PC-9 (cell line): ENCODE measurements at places on chromosomes 2 and 18. TPM values are rescaled to one million over a fixed set of nuclear protein-coding genes. Genes with fewer than 3 reads are reported as not detected.

- H3K4me3 ChIP-seq, result no peak overlapping the region
- no peaks in the 10 kb centered on the region for H3K4me1 ChIP-seq
- DNase-seq, result no peak
- peaks cover 27% of the 10 kb centered on the region; the same call in 1 of the 2 replicates for H3K27me3 ChIP-seq
- no peaks in the 10 kb centered on the region for H3K36me3 ChIP-seq
These were observed 219.5 kb upstream of the SKOR2 start for GRCh38 chr18:47470941-47471340.

DNA sequence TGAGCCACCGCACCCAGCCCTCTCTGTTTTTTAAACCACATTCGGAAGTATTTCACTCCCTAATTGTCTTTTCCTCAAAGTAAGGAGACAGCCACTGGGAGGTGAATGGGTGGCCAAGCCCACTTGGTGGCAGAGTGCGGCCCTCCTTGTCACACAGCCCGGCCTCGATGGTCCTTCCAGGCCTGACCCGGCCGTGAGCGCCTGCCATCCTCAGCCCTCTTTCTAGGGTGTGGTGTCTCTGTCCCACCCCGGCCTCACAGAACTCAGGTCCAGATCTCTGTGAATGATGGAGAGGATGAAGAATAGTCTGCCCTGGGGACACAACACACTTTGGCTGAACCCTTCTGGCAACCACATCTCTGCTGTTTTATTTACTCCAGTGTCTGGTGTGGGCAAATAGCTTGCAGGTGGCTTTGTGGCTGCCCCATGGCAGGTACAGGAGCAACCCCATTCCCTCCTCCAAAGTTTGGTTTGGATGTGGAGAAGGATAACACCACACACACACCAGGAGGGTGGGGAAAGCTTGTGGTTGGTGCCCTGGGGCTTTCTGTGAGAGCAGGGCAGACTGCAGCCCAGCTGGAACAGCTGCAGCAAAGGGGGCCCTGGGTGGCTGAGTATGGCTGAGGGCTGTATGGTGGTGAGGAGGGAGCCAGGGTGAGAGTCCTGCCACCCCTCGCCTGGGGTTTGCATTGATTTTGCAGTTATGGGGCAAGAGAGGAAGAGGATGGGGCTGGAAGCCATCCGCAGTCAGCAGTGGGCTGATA, 88.6 kb downstream of the FAM168B start:
- H3K36me3 ChIP-seq, result no peaks in the 10 kb centered on the region
- no peaks in the 10 kb centered on the region for H3K4me1 ChIP-seq
- no peak for DNase-seq

GRCh38 chr2:224691563-224691962, 24.6 kb downstream of the CCDC195 start:
- no peak overlapping the region for H3K27ac ChIP-seq
- H3K27me3 ChIP-seq, result no peaks in the 10 kb centered on the region
- no peaks in the 10 kb centered on the region for H3K36me3 ChIP-seq
- H3K4me1 ChIP-seq, result no peaks in the 10 kb centered on the region
- no peak for DNase-seq

DNA sequence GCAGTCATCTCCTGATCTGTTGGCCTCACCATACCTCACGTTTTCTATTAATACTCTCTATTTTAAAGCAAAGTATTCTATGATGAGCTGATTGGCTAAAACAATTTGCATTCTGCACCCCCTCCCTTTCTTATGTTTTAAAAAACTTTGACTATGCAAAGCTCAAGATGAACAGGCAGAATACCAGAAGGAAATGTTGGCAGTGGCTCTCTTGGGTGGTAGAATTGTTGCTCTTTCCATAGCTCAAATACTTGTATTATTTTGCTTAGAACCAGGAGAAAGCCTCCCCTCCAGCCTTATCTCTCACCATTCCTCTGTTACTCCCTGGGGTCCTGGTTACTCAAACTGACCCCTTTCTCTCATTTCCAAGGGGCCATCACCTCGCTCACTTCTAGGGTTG, 14.4 kb downstream of the GPR45 start:
- no peak overlapping the region for H3K4me3 ChIP-seq
- H3K4me1 ChIP-seq, result no peaks in the 10 kb centered on the region
- no peak overlapping the region for H3K27ac ChIP-seq

DNA sequence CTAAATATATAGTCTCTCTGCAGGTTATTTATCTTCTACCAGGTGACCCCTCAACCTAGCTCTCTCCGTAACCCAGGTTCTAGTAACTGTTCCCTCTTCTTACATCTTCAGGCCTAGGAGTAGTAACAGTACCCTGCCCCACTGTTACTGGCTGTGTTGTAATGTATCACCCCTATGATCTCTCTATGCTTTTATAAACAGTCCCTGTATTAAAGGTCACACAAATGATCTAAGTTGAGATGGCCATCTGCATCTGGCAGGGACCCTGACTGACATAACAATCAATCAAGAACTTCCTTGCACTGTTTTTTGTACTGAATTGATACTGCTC, 219.7 kb upstream of the STK17B start:
- DNase-seq, result no peak
- no peaks in the 10 kb centered on the region for H3K4me1 ChIP-seq
- H3K27me3 ChIP-seq, result no peaks in the 10 kb centered on the region
- H3K36me3 ChIP-seq, result no peaks in the 10 kb centered on the region

DNA sequence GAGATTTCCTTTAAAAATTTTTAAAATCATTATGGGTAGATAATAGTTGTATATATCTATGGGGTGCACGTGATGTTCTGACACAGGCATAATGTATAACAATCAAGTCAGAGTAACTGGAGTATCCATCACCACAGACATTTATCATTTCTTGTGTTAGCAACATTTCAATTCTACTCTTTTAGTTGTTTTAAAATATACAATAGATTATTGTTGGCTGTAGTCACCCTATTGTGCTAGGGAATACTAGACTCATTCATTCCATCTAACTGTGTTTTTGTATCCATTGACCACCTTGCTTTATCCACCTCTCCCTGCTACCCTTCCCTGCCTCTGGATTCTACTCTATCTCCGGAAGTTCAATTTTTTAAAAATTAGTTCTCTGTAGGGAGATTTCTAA, 31.0 kb downstream of the DYSF start:
- no peaks in the 10 kb centered on the region for H3K27me3 ChIP-seq
- H3K4me1 ChIP-seq, result no peaks in the 10 kb centered on the region
- DNase-seq, result peak; percentile 29

DNA sequence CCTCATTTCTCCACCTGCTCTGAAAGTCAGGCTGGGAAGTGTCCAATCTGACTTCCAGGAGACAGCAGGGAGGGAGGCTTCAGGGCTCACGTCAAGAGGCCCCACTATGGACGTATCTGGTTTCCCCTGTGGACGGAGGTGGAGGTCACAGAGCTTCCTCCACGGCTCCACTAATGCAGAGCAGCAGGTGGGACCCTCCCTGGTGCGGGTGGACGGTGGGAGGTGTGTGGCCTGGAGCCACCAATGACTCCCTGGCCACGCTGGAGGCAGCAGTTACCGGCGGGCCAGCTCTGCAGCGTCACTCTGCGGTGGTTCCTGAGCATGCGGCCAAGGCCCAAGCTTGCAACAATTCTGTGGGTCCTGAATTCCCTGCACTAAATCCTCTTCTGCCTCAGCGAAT, 9.0 kb downstream of the CRACDL start:
- H3K36me3 ChIP-seq, result no peaks in the 10 kb centered on the region
- DNase-seq, result no peak
- H3K4me3 ChIP-seq, result no peak overlapping the region
- H3K4me1 ChIP-seq, result no peaks in the 10 kb centered on the region
- no peaks in the 10 kb centered on the region for H3K27me3 ChIP-seq
- H3K27ac ChIP-seq, result no peak overlapping the region

- no peaks in the 10 kb centered on the region for H3K4me1 ChIP-seq
- H3K27me3 ChIP-seq, result no peaks in the 10 kb centered on the region; the same call in 1 of the 2 replicates
- no peak for DNase-seq
- H3K27ac ChIP-seq, result no peak overlapping the region
- H3K4me3 ChIP-seq, result no peak overlapping the region
These were observed 87.4 kb downstream of the COL6A3 start for GRCh38 chr2:237326266-237327171.

DNA sequence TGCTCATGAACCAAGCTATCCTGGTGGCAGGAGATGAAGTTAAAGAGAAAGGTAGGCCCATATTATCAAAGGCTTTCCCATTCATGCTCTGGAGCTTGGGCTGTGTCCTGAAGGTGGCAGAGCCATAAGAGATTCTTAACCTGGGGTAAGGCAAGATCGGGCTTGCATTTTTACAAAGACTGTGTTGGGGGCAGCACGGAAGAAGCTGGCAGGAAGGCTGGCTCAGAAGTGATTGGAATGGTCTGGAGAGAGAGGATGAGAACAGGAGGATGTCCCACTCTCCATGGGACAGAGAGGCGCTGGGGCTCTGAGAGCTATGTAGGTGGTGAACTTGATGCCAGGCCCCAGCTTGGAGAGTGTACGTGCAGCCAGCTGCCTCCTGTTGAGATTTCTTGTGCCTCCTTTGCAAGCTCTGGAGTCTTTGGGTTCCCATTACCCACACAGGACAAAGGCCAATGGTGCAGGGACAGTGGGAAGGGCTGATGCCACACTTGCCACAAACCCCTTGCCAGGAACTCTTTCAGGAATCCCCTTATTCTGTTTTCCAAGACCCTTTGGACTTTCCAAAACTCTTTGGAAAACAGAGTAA, 40.6 kb upstream of the FZD5 start:
- peak overlapping the region; percentile 64 for H3K27ac ChIP-seq
- DNase-seq, result no peak
- H3K4me1 ChIP-seq, result peaks cover 31% of the 10 kb centered on the region
- no peaks in the 10 kb centered on the region for H3K36me3 ChIP-seq
- peak overlapping the region; percentile 16; the same call in 1 of the 2 replicates for H3K4me3 ChIP-seq

GRCh38 chr18:11872479-11873136, 21.4 kb downstream of the CHMP1B start:
- H3K27me3 ChIP-seq, result no peaks in the 10 kb centered on the region
- H3K27ac ChIP-seq, result no peak overlapping the region
- H3K4me3 ChIP-seq, result no peak overlapping the region
- no peaks in the 10 kb centered on the region for H3K4me1 ChIP-seq

DNA sequence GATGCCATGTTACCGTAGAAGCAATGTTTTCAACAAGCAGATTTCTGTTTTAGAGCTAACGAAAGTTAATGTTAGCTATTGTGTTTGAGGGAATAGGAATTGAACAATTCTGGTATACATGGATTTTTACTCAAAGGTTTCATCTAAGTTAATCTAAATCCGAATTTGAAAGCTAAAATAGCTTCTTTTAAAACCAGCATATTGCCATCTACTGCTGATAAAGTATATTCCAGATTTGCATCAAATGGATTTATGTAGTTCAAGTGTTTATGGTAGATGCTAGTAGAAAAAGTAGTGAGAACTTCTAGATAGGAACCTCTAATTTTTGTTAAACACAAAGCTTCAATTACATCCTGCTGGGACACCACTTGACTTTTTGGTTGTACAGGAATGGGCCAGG, 1569.5 kb upstream of the NXPH2 start:
- H3K4me1 ChIP-seq, result 0 out of 2 replicates have a peak, but pooled peaks cover 4% of the 10 kb centered on the region
- no peaks in the 10 kb centered on the region for H3K27me3 ChIP-seq
- no peak overlapping the region for H3K4me3 ChIP-seq

DNA sequence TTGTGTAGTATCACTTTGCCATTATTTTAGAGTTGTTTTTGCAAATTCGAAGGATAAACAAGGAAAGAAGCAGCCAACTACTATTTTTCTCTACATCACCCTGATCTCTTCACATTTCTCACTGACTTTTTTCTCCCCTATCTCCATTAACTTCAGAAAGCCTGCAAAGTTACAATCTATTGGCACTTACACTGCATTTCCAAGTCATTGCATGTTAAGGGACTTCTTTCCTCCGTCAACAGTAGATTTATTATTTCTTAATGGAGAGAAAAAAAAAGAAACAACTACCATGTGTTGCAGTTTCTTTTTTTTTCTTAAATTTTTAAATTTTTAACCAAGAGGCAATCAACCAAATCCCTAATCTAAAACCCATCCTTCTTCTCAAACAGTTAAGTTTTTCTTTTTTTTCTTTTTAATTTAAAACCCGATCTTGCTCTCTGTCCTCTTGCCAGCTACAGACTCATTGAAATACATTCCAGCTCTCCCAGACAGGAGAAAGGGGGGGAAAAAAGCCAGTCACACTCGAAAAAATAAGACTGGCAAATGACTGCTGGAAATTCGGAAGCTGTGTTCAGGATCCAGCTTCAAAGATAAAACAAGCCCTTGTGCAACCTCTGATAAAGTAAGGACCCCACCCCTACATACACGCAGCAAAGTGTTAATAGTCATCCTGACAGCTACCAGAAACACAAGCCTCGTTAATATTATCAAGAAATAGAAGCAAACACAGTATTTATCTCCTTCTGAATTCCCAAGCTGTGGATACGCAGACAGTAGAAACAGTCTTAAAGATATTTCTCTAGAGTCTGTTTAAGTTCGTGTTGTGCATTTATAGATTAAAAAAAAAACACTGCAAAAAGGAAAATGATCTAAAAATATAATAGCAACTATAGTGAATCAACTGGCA, 1.3 kb downstream of the LRRTM4 start:
- H3K36me3 ChIP-seq, result no peaks in the 10 kb centered on the region
- no peak for DNase-seq
- H3K27ac ChIP-seq, result no peak overlapping the region
- H3K27me3 ChIP-seq, result no peaks in the 10 kb centered on the region
- no peak overlapping the region for H3K4me3 ChIP-seq

- H3K4me1 ChIP-seq, result peaks cover 16% of the 10 kb centered on the region
- no peak overlapping the region for H3K27ac ChIP-seq
- 0 out of 2 replicates have a peak, but pooled peaks cover 10% of the 10 kb centered on the region for H3K27me3 ChIP-seq
These were observed 10.2 kb upstream of the KCNG2 start for GRCh38 chr18:79787527-79787864.

- no peak overlapping the region for H3K27ac ChIP-seq
- H3K4me3 ChIP-seq, result no peak overlapping the region
- H3K36me3 ChIP-seq, result no peaks in the 10 kb centered on the region
- no peaks in the 10 kb centered on the region for H3K27me3 ChIP-seq
- DNase-seq, result no peak
These were observed 32.0 kb upstream of the CCDC88A start for GRCh38 chr2:55451699-55452098.

DNA sequence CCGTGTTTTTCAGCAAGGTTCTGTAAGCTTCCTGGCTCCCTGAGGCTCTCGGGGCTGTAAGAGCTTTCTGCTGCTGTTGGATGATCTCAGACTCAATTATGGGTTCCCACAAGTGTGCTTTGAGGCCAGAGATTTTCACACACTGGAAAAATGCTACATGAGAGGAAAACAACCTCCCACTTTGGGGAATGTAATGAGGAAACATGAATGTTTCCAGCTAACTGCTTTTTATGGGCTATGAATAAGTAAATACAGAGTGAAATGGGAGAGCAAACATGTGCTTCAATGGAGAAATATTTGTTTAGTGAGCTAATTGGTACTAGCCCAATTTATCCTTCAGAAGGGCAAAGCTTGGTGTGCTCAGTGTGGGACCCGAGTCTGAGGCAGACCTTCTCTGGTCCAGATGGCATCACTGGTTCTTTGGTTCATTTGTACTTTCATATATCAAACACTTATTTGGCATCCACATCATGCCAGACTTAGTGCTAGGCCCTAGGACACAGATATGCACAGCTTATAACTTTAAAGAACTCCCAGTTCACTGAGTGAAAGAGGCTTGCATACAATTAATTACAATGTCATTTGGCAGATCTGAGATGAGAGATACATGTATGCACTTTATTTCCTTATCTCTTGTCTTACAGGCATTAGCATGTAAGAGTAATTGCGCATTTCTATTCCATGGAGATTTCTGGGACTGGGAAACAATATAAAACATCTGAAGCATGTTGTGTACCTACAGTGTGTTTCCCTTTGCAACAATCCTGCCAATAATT, 248.8 kb downstream of the RDH14 start:
- H3K4me1 ChIP-seq, result peaks cover 24% of the 10 kb centered on the region
- no peak overlapping the region for H3K4me3 ChIP-seq
- peak; percentile 91 for DNase-seq
- no peaks in the 10 kb centered on the region for H3K27me3 ChIP-seq

TRIB2 gene
- total RNA-seq, result 18.9 and 20.2 TPM in 2 replicates

RTP5 gene
- total RNA-seq, result not detected in 2 replicates

DNMT3A gene
- 38.9 and 43.1 TPM in 2 replicates for total RNA-seq

SIX3 gene
- total RNA-seq, result 1.4 TPM in 2 replicates

BCL2L11 gene
- 12.4 and 17.0 TPM in 2 replicates for total RNA-seq

CD226 gene
- total RNA-seq, result 0.13 TPM in 2 replicates

C1QL2 gene
- total RNA-seq, result not detected in 2 replicates
